Heart right ventricle (tissue), 16 donors: ENCODE measurements at places on chromosomes 5 and 9. TPM values are rescaled to one million over a fixed set of nuclear protein-coding genes. Genes with fewer than 3 reads are reported as not detected.

Gene ARRDC1
- polyA plus RNA-seq = 93.1 TPM

Gene PCDHGB4
- polyA plus RNA-seq = 0.96 TPM

Gene COL23A1
- polyA plus RNA-seq = 8.9 TPM

Gene GABBR2
- under 0.01 TPM for polyA plus RNA-seq

Gene PCDHGA4
- polyA plus RNA-seq = 4.8 TPM

Gene SOHLH1
- not detected for polyA plus RNA-seq

Gene C5orf58
- polyA plus RNA-seq = not detected

Gene WDR31
- 3.4 TPM for polyA plus RNA-seq

Gene TNFSF8
- polyA plus RNA-seq = 0.38 TPM

Gene PAEP
- polyA plus RNA-seq = not detected

Gene IRX2
- 2.5 TPM for polyA plus RNA-seq

Gene MAMDC4
- 45.4 TPM for polyA plus RNA-seq

Gene SLC35D2
- polyA plus RNA-seq = 16.2 TPM

Gene CDKN2A
- polyA plus RNA-seq = 0.03 TPM

Gene CCL27
- not detected for polyA plus RNA-seq

Gene TMED7
- 41.7 TPM for polyA plus RNA-seq

Gene LCN6
- 261 TPM for polyA plus RNA-seq

Gene SOWAHA
- 0.07 TPM for polyA plus RNA-seq

Gene CDH18
- polyA plus RNA-seq = not detected

Gene C7
- polyA plus RNA-seq = 141 TPM

Gene FANCC
- 3.9 TPM for polyA plus RNA-seq

Gene SPINK7
- not detected for polyA plus RNA-seq

Gene LRRC19
- polyA plus RNA-seq = not detected

Gene CDH9
- polyA plus RNA-seq = not detected

Gene LCN9
- polyA plus RNA-seq = not detected

Gene PTPDC1
- polyA plus RNA-seq = 5.3 TPM

Gene TLR4
- 2.3 TPM for polyA plus RNA-seq

Gene SHLD3
- 1.8 TPM for polyA plus RNA-seq

Gene IFNK
- polyA plus RNA-seq = not detected

Gene FIBCD1
- polyA plus RNA-seq = 2.0 TPM

Gene NR5A1
- polyA plus RNA-seq = 0.01 TPM
